ENCODE measurements at places on chromosomes 7 and 10. TPM values are rescaled to one million over a fixed set of nuclear protein-coding genes. Genes with fewer than 3 reads are reported as not detected.

VAX1 gene
- total RNA-seq = not detected

ACBD7 gene
- total RNA-seq = 1.8 TPM

DYDC2 gene
- total RNA-seq = not detected

LGI1 gene
- not detected for total RNA-seq

FAM180A gene
- 9.9 TPM for total RNA-seq

ADAMTS14 gene
- total RNA-seq = not detected

LOXL4 gene
- total RNA-seq = 10.4 TPM

MBL2 gene
- total RNA-seq = not detected

SLC18A3 gene
- total RNA-seq = not detected

HDAC9 gene
- total RNA-seq = 48.3 TPM

GALNT17 gene
- 1.3 TPM for total RNA-seq

ANXA8 gene
- total RNA-seq = 1.1 TPM

LRRC4 gene
- total RNA-seq = 1.0 TPM

TAX1BP1 gene
- total RNA-seq = 80.8 TPM

ASB10 gene
- total RNA-seq = not detected

HOXA3 gene
- total RNA-seq = 3.4 TPM

H2BK1 gene
- not detected for total RNA-seq

DENND2A gene
- 10.4 TPM for total RNA-seq

WNT2 gene
- 0.65 TPM for total RNA-seq

ANKRD22 gene
- total RNA-seq = not detected

PRPS1L1 gene
- total RNA-seq = not detected

TMEM270 gene
- not detected for total RNA-seq

SUMF2 gene
- 79.1 TPM for total RNA-seq

TMEM140 gene
- total RNA-seq = 61.0 TPM

TET1 gene
- total RNA-seq = 10.8 TPM

LHFPL3 gene
- total RNA-seq = not detected

NRBF2 gene
- total RNA-seq = 22.8 TPM

HECW1 gene
- 2.2 TPM for total RNA-seq

PON1 gene
- total RNA-seq = not detected

TAS2R5 gene
- 3.1 TPM for total RNA-seq

CRHR2 gene
- total RNA-seq = 1.1 TPM

TEX47 gene
- total RNA-seq = not detected

RSPH10B2 gene
- total RNA-seq = not detected

MCM10 gene
- total RNA-seq = 4.6 TPM

NUTM2A gene
- total RNA-seq = 0.66 TPM

MYO1G gene
- 4.2 TPM for total RNA-seq

TRIM8 gene
- 261 TPM for total RNA-seq

NUDT13 gene
- total RNA-seq = 2.9 TPM

VWA2 gene
- 0.19 TPM for total RNA-seq

CALML5 gene
- not detected for total RNA-seq

CCDC172 gene
- not detected for total RNA-seq

PAPSS2 gene
- 63.9 TPM for total RNA-seq

PNLIPRP1 gene
- total RNA-seq = not detected

TRDMT1 gene
- total RNA-seq = 7.8 TPM

MSRB2 gene
- total RNA-seq = 15.1 TPM

UCMA gene
- not detected for total RNA-seq

COMMD3 gene
- 38.3 TPM for total RNA-seq

SSC4D gene
- total RNA-seq = 5.1 TPM

CYP3A4 gene
- total RNA-seq = not detected

PLEKHS1 gene
- not detected for total RNA-seq

MALRD1 gene
- total RNA-seq = not detected

CDH23 gene
- total RNA-seq = 14.3 TPM

EBF3 gene
- 50.1 TPM for total RNA-seq

AMZ1 gene
- 0.22 TPM for total RNA-seq

MEPCE gene
- 21.2 TPM for total RNA-seq

CCDC136 gene
- 6.6 TPM for total RNA-seq

WNT8B gene
- total RNA-seq = not detected

DDC gene
- total RNA-seq = not detected

MSMB gene
- not detected for total RNA-seq

ELOVL3 gene
- total RNA-seq = 2.9 TPM

Measured in subcutaneous adipose tissue (tissue), 4 donors.